ENCODE measurements at places on chromosomes 7 and 10. TPM values are rescaled to one million over a fixed set of nuclear protein-coding genes. Genes with fewer than 3 reads are reported as not detected.

GRCh38 chr7:121026159-121026558 is 37.6 kb downstream of the CPED1 start:
- no peaks in the 10 kb centered on the region for H3K27me3 ChIP-seq
- no peak overlapping the region for H3K4me3 ChIP-seq
- no peaks in the 10 kb centered on the region for H3K4me1 ChIP-seq
- no peaks in the 10 kb centered on the region for H3K36me3 ChIP-seq
- no peak for DNase-seq

DNA sequence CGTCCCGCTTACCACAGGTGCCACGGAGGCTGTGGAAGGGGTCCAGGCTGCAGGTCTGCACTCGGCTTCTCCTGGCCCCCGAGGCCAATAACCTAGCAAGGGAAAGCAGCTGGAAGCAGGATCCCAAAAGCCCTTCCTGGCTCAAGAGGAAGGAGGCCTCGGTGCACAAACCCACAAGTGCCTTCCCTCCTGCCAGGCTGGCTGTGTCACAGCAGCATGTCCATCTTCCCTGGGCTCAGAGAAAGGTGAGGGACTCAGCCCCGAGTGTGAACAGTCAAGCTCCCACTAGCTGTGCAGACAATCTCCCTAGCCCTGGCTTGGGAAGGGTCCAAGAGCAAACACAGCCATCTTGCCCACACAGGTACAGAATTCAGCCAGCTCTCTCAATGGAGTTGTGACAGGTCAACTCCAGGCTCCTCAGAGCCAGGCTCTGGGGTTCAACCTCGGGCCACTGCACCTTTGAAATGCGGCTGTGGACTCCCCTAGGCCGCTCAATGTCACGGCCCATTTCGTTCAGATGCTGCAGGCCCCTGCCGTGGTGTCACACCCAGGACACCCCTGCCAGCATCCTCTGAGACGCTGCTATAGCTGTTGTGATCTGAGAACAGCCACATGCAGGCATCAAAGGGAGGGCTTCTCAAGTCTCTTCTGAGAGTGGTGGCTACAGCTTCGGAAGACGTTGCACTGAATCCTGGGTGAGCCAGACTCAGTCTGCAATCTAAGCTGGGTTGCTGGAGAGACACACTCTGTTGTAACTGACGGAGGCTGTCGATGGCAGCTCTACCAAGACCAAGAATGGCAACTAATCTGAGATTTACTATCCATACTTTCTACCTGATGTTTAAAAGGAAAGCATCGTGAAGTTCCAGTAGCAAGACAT is 137.9 kb downstream of the DIP2C start:
- no peaks in the 10 kb centered on the region for H3K36me3 ChIP-seq
- H3K27me3 ChIP-seq, result peaks cover 25% of the 10 kb centered on the region
- no peak overlapping the region for H3K27ac ChIP-seq
- no peak for DNase-seq
- H3K4me3 ChIP-seq, result no peak overlapping the region

GRCh38 chr7:3164380-3164792 is 120.7 kb upstream of the CARD11 start:
- no peaks in the 10 kb centered on the region for H3K4me1 ChIP-seq
- DNase-seq, result no peak
- peaks cover 15% of the 10 kb centered on the region for H3K27me3 ChIP-seq
- no peaks in the 10 kb centered on the region for H3K36me3 ChIP-seq
- no peak overlapping the region for H3K27ac ChIP-seq
- no peak overlapping the region for H3K4me3 ChIP-seq

IFIT1 gene
- total RNA-seq, result 0.79 TPM
